Activated CD8-positive, alpha-beta memory T cell treated with anti-CD3 and anti-CD28 coated beads, Interleukin-2, amount 50 U/mL, for 4 hours (primary cell): ENCODE measurements at places on chromosomes 3 and 15.

GRCh38 chr15:41501191-41501917 lies 7.7 kb downstream of the ITPKA start:
- DNase-seq = peak; percentile 48

DNA sequence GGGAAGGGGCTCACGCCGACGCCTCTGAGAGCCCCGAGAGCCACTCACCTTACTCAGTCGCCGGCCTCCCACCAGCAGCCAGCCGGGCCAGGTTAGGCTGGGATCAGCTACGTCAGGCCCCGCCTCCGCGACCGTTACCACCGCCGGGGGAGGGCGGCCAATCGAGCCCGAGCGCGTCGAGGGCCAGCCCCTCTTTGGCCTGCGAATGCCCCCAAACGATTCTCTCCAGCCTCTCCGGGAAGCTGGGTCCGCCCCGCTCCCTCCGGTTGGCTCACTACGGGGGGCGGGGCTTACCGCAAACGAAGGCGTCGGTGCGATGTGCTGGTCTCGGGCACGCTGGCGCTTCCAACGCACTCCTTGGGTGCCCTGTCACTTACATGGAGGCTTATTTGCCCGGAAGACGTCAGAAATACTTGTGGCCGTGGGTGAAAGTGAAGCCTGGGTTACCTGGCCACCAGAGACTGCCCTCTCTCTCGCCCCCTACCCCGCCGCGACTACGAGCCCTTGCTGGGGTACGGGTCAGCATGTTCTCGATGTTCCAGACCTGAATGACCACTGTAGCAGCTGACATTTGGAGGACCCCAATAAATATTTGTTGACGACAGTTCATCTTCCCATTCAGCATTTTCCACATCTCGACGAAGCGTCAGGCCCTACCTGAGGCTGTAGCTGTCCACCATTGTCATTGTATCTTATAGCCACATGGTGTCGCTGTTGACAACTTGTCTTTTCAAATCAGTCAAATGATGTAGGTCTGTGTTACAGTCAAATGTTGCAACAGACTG lies at the start of gene CEP70:
Gene CEP70 (minus strand): TSS at position 111 of the 785 bp plus-strand sequence. CDS start 21,333 bp downstream, outside the sequence.
- peak; percentile 91 for DNase-seq

GRCh38 chr3:178397836-178398235 lies 138.4 kb upstream of the KCNMB2 start:
- DNase-seq = no peak

DNA sequence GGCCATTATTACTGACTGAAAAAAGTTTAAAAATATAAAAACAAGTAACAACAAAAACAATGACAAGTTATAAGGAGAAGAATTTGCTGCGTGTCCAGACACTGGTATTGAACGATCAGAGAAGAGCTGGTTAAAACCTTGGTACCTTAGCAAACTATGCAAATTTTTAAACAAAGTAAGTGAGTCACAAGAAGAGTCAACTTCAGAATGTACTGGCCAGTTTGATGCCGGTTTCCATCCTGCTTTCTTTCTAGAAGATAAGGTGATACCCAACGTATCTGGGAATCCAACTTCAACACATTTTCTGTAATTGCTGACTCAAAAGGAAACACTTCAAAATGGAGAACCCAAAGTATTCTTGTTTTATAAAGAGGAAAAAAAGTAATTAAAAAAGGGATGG lies 49.8 kb downstream of the RUBCN start:
- no peak for DNase-seq

- DNase-seq = no peak
These were observed 345.6 kb downstream of the NLGN1 start for GRCh38 chr3:173743111-173743510.

DNA sequence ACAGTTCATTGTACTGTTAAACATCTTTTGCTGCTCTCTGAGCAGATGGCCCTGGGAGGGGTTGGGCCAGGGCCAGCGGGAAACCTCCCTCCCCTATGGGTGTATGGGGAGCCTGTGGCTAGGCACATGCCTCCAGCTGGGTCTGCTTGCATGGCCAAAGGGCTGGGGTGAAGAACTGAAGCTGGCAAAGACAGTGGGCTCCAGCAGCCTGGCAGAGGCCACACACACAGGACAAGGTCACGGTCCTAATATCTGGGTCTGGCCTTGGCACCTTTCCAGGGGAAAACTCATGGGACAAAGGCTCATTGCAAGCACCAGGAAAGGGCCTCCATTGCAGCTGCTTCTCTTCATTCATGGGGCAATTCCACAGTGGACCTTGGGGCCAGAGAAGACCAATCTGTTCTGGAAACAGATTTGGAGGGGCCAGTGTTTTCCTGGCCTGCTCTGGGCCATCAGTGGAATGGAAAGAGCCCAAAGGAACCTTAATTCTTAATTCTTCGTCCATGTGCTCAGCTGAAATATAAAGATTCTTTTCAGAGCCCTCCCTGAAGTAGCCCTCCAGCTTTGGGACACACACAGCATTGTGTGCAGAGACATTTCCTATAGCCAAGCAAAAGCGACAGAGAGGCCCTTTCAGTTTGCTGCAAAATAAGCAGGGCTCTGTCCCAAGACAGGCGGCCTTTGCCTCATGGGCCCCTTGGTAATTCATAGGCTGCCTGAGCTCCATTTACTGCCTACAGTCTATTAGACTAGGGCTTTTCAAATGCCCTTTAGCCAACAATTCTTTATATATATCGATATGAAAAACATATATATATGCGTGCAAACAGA lies 11.3 kb upstream of the LIMD1 start:
- no peak for DNase-seq

DNA sequence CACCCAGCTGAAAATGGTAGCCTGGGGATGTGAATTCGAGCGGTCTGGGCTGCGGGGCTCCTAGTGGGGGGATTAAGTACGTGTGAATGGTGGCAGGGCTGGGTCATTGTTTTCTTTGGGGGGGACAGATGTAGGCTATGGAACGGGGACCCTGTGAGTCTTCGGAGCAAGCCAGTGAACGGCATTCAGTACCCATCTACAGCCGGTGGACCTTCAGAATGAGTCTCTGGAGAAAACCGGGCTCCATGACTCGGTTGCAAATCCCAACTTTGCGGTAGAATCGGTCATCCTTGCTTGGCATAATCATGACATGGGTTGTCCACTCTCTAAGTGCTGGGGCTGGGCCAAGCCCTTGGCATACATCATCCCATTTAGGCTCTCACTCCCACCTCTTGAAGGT lies 7.2 kb upstream of the EOMES start:
- no peak for DNase-seq

DNA sequence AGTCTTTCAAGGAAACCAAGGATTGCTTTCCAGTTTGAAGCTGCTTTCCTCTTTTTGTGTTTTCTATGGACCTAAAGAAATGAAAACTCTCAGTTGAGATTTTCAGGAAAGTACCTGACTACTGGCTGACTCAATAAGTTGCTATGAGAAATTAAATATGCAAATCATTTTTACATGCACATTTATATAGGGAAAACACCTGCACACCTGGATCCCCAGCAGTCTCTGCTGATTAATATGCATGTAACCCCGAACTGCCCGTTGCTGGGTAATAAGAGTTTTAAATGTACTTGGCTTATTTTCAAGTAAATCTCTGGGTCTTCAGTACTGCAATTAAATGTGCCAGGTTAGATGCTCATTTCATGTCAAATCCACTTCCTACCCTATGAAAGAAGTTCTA lies 77.2 kb downstream of the KBTBD8 start:
- DNase-seq = no peak

DNA sequence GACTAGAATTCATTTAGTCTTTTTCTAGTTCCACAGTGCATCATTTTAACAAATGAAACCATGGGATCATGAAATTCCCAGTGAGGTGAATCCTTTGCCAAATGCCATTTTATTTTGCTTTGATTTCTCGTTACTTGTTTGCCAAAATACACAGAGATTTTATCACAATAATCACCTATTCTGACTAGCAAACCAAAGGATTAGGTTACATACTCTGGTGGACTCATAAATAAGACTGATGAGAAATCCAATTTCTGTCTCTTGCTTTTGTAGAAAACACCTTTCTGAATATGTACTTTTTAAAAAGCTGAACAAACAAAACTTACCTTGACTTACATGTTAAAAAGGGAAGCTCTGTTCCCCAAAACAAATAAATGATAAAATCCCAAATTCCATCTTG lies 12.2 kb downstream of the ERC2 start:
- no peak for DNase-seq

GRCh38 chr3:114606336-114606735 lies 312.5 kb downstream of the TIGIT start:
- no peak for DNase-seq

GRCh38 chr3:46266598-46266997 lies 24.3 kb downstream of the CCR3 start:
- DNase-seq = no peak

GRCh38 chr3:133938770-133939462 lies 43.2 kb upstream of the RAB6B start:
- no peak for DNase-seq

DNA sequence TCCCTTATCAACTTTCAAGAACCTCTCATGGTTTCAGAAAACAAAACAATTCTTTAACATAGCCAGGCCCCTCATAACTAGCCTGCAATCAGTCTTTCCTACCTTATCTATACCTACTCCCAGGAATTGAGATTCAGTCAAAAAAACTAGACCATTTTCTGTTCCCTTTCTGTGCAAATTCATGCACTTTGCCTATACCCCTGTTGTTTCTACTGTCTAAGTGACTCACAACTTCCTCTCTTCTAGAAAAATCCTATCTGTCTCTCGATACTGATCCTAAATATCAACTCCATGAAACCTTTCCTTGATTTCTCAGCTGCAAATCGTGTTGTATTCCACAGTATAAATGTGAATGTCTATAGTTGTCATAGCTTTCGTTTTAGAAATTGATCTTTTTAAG lies 10.9 kb upstream of the IL1RAP start:
- no peak for DNase-seq

DNA sequence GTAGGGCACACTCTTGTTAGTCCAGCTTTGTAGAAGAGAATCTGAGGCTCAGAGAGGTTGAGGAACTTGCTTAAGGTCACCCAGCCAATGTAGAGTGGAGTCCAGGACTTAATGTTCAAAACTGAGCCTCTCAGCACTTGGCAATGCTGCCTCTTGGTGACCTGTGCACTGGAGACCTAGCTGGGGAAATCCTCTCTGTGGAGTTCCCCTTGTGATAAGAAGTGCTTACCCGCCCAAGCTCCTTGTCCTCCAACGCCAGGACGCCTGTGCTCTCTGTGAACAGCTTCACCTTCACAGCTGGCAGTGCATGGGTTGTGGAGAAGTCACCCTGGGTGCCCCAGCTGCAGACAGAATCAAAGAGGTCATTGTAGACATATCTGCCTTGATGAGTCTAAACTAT lies 219.1 kb upstream of the FEZF2 start:
- DNase-seq = no peak

DNA sequence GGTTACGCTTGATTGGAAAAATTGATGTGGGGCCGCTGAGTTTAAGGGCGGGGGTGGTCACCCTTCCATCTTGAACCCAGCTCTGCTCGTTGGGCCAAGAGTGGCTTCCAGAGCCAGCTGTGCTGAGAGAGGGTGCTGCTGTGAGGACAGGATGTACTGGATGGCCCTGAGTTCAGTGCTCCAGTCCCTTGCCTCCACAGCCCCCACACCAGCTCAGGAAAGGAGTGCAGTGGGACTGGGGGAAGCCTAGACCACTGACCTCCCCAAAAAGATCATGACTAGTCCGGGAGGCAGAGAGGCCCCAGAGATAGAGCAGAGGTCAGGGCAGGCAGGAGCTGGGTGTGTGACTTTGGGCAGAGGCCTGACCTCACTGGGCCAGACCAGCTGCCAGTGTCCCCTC lies 4.0 kb upstream of the PTH1R start:
- DNase-seq = no peak

- DNase-seq = no peak
These were observed 146.3 kb upstream of the RGMA start for GRCh38 chr15:93235269-93235668.

- DNase-seq = no peak
These were observed 8.5 kb downstream of the SELENOT start for GRCh38 chr3:150611666-150612065.

DNA sequence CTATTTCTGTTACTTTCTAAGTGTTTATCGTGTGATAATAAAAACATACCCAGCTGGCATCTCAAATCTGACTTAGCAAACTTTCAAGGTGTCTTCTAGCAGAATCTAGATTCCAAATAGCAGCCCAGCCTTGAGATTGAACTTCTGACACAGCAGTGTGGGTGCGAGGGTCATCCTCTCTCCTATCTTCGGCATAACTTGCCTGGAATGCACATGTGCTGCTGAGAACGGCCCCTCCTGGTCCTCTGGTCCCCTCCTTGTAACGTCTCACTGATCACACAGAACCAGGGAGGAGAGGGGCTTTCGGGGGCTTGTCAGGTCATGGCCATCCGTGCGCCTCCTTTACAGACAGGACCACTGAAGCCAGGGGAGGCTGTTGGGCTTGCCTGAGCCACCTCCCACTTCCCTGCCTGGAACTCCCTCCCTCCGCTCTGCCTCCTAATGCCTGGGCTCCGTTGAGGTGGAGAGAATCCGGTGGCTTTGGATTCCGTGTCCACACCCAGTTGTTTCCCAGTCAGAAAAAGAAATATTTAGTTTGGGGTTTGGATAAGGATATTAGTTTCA lies 344.4 kb upstream of the C2CD4B start:
- no peak for DNase-seq

- DNase-seq = no peak
These were observed 452 bp downstream of the DCP1A start for GRCh38 chr3:53346922-53347260.

- DNase-seq = no peak
These were observed 103.2 kb upstream of the PPP2R3A start for GRCh38 chr3:135862361-135862760.

GRCh38 chr3:8743911-8744310 lies 10.3 kb downstream of the CAV3 start:
- DNase-seq = no peak

DNA sequence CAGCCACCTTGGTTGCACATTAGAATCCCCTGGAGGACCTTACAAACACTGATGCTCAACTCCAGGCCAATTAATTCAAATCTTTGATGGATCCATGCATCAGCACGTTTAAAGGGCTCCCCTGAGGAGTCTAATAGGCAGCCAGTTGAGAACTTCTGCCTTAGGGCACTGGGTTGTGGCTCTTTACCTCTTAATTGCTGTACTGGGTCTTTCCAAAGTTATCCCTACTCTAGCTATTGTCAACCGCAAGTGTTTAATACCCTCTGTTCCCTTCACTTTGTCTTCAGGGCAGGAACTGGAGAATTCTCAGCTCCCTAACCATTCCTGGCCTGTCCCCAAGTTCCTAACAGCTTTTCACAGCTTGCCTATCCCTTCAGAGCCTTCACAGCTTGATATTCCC lies 15.0 kb upstream of the FAM174B start:
- no peak for DNase-seq

GRCh38 chr3:125107861-125108567 lies 52.2 kb upstream of the HEG1 start:
- DNase-seq = no peak
